ENCODE measurements at places on chromosomes 12 and 14.

DNA sequence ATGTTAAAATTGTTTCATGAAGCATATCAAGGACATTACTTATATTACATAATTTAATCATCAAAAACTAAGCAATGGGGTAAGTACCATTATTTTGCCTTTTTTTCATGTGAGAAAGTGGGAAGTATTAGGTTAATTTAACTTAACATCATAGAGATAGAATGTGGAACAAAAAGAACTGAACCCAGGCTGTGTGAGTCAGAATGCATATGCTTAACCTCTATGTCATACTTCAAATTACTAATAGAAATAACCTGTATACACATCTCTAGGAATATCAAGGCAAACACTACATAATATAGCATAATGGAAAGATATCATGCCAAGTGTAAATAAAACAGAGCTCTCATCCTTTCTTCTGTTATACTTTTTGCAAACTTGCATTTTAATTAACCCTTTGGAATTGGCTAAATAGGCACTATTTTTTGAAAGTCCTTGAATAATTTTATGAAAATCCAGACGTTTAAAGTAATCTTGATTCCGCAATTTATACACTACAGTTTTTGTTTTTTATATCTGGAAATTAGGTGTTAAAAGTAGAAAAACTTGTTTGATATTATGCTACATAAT lies 777.7 kb downstream of the SLC6A15 start:
- no peak for DNase-seq

- DNase-seq, result no peak
These were observed 6.4 kb upstream of the GPR68 start for GRCh38 chr14:91250912-91251311.

- no peak for DNase-seq
These were observed 131.4 kb downstream of the DICER1 start for GRCh38 chr14:95025941-95026340.

GRCh38 chr14:55285048-55285652 lies 13.9 kb downstream of the FBXO34 start:
- no peak for DNase-seq

- no peak for DNase-seq
These were observed 21.1 kb upstream of the PPP2R5E start for GRCh38 chr14:63564318-63564717.

DNA sequence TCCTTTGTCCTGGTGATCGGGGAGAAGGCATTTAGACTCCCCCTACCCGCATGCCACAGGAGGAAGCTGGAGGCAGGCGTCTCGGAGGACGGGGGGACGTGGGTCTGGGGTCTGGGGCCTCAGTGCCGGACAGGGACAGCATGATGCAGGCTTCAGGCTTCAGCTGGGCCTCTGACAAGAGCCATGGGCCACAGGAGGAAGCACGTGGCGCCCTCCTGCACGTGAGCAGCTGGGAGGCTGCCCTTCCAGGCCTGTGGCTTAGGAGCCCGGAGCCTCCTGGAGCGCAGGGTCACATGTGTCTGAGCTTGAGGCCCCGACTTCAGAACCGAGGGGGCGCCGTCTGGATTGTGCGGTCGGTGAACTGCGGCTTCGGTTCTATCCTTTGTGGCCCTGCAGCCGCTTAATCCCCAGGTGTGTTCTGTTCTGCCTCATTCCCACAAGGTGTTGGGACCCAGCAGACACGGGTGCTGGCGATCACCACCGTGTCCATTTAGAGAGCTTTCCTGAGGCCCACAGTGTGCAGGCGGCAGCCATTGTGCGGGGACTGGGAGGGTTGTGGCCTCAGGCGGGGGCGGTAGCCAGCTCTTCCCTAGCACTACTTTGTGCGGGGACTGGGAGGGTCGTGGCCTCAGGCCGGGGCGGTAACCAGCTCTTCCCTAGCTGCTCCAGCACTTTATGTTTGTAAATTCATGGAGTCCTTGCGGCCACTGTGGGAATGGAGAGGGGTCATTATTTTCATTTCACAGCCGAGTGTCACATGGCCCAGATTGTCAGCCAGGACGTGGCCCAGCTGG lies 150.2 kb downstream of the ADGRD1 start:
- DNase-seq, result no peak

DNA sequence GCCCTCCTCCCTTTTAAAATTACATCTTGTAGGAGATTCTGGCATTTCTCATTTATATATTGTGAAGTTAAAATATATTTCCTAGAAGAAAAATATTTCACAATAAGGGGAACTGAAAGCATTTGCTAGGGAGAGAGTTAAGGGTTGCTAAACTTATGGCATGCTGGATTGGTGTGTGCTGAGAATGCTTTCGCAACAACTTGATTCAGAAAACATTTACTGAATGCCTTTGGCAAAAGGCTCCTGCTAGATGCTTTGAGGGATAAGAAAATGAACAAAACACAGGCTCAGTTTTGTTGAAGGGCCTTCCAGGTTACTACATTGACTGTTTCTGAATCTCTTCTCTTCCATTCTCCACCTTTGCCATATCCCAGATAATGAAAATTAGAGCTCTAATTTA lies 67.5 kb downstream of the DIP2B start:
- DNase-seq, result peak; percentile 93

GRCh38 chr12:55065535-55065934 lies 45.8 kb downstream of the NEUROD4 start:
- DNase-seq, result no peak

DNA sequence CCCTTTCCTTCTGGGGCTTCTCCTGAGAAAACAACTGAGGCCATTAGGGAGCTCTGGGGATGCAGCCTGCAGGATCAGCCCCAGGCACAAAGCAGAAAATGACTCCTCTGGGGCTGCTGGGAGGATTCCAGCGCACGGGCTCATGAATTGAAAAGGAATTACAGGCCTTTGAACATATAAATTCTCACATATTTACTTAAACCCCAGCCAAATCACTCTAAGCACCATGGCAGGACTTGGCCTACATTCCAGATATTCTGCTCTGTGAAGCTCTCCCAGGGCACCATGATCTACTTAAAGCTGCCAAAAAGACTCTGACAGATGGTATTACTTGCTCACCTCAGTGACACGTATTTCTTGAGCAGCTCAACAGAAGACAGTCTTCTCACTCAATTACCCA lies 87.2 kb downstream of the ZFC3H1 start:
- no peak for DNase-seq

DNA sequence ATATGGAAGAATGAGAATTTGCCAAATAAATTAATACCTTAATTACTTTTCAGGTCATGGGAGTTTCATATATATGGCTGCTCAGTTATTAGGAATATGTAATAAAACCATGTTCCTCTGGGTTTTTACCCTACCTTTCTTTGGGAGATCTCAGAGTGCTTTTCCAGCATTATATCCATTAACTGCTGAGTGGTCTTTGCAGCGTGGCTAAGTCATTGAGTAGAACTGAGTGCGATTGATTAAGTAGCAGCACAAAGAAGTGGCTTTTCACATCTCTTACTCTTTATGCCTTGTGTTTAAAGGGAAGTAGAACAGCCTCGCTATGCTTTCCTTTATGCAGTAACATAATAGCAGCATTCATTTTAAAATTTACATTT lies 340.1 kb downstream of the SNAPC1 start:
- DNase-seq, result no peak

GRCh38 chr12:100706033-100706432 lies 88.5 kb upstream of the ANO4 start:
- DNase-seq, result no peak

- DNase-seq, result no peak
These were observed 230.8 kb upstream of the NAV3 start for GRCh38 chr12:77599782-77600467.

DNA sequence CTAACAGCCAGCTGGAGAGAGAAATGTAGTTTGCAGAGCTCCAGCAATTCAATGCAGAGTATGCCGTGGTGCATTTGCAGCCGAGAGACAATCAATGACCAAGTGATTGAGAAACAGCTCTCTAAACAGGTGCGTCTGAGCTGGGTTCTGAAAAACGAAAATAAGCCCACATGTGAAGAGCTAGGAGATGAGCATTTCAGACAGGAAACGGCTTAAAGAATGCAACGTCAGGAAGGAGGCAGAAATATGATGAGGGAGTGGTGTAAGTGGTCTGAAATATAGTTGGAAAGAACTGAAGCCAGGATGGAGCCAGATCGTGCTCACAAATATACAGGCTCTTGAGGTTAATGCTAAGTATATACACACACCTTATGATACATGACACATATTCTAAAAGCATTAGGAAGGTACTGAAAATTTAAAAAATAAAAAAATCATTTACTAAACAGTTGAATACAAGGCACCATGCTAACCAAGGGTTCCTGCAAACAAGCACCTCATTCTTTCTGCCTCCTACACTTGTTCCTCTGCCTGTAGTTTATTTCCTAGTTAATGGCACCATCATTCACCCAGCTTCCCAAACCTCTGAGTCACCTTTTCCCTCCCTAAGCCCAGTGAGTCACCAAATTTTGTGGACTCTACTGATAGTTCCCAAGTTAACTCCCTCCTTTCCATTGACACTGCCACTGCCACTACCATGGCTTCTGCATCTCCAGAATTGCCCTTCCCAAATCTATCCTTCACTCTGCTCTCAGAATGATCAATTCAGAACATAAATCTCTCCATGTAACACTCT lies 2.3 kb upstream of the GARIN2 start:
- DNase-seq, result no peak

GRCh38 chr14:98940693-98941437 lies 331.1 kb downstream of the BCL11B start:
- no peak for DNase-seq

DNA sequence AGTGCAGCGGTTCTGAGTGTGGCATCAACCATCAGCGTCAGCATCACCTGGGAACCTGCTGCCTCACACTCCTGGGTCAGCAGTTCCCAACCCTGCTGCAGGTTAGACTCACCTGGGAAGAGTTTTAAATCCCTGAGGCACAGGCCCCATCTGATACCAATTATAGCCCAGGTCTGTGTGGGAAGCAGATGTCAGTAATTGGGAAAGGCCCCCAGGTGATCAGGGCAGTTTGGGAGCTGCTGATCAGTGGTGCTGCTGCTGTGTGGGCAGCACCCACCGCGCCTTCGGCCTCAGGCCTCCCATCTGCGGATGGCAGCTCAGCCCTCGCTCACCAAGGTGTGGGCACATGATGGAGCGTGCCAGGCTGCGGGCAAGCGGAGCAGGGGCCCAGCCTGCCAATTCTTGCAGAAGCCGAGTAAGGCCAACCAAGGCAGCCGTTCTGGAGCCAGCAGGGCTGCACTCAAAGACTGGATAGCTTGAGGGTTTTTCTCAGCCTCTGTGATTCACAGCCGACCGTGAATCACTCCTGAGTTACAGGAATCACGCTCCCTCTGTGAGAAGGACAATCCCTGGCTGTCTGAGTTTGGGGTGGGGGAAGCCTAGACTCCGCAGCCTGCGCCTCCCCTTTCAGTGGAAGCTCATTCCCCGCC lies 155.6 kb upstream of the SFSWAP start:
- no peak for DNase-seq

DNA sequence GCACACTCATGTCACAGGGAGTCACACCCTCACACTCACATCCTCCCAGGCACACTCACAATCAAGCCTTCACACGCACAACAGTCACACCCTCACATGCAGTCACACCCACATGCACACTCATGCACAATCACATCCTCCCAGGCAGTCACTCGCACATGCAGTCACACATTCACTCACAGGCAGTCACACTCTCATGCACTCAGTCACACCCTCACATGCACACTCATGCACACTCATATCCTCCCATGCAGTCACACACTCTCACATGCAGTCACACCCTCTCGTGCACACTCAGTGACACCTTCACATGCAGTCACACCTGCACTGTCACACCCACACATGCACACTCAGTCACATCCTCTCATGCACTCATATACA lies 12.3 kb downstream of the TMEM179 start:
- no peak for DNase-seq

GRCh38 chr14:68792979-68793733 lies at the start of gene ZFP36L1:
Gene ZFP36L1 (minus strand): TSS chr14:68793067. CDS start chr14:68792938, 129 bp downstream.
- peak; percentile 18 for DNase-seq

DNA sequence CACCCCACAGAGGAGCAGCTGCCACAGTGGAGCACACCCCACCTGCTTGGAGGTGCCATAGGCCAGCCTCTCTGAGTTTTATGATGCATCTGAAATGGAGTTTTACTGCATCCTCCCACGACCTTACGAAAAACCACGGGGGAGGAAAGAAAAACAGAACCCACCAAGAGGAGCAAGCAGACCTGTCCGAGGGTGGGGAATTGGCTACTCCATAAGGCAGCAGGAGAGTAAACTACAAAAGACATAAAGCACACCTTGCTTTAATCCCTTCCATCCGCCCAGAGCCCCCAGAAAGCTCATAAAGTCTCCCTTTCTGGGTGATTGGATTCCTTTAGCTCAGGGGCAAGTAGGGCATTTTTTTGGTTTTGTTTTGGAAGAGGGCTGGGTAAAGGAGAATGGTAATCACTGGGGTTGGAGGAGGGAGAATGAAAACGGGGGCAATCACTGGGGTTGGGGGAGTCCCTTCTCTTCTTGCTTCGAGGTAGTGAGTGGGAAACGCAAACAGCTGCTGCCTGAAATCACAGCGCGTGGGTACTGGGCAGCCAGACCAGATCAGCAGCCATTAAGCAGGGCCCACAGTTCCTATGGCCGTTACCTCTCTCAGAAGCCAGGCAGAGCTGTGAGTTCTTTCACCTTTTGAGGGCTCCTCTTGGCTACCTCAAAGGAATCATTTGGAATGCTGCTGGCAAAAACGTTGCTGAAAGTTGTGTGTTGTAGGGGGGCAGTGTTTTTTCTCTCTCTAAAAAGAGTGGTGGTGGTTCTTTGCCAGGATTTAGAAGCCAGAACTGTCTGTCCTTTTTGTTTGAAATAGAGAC lies 433.6 kb downstream of the ZFP36L1 start:
- no peak for DNase-seq

GRCh38 chr14:75170772-75171171 lies 5.6 kb downstream of the TMED10 start:
- DNase-seq, result no peak

DNA sequence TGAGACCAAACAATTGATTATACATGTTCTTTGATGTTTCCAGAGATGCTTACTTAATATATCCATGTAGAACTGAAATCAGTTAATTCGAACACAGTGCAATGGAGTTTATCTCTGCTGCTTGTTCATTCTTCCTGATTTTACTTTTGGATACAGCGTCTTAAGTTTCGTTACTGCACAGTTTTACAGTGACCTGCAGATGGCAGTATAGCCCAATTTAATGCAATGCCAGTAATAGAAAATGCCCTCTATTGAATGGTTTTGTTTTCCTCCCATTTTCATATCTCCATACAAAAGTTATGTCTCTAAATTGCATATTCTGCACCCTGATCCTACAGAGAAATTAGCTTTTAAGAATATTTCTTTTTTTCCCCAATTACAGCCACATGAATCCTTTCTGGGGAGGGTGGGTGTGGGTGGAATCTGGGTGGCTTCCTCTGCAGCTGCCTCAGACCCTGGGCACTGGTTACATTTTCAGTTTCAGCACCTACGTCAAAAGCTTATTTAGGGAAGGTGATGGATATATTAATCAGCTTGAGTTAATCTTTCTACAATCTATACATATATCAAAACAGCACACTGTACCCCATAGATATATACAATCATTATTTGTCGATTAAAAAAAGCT lies 101.1 kb upstream of the DCD start:
- no peak for DNase-seq

GRCh38 chr12:43816168-43816567 lies 10.1 kb upstream of the TWF1 start:
- DNase-seq, result no peak

All from SIG-M5 (cell line).